ENCODE measurements at places on chromosomes 5 and 9.

DNA sequence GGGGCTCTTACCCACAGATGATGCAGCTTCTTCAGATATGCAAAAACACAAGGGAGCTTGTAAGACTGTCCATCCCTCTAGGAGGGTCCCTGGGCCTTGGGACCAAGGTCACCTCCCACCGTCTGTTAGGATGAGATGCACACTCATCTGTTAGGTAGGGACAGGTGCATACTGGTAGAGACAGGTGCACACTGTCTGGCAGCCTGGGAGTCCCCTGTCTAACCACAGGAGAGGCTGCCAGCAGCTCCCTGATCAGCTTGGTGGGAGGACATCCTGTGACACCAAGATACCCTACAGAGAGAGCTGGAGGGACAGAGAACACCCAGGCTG, 13.2 kb downstream of the TSPAN17 start:
- DNase-seq: no peak

GRCh38 chr5:81786496-81786895, 35.6 kb upstream of the SSBP2 start:
- DNase-seq: no peak

DNA sequence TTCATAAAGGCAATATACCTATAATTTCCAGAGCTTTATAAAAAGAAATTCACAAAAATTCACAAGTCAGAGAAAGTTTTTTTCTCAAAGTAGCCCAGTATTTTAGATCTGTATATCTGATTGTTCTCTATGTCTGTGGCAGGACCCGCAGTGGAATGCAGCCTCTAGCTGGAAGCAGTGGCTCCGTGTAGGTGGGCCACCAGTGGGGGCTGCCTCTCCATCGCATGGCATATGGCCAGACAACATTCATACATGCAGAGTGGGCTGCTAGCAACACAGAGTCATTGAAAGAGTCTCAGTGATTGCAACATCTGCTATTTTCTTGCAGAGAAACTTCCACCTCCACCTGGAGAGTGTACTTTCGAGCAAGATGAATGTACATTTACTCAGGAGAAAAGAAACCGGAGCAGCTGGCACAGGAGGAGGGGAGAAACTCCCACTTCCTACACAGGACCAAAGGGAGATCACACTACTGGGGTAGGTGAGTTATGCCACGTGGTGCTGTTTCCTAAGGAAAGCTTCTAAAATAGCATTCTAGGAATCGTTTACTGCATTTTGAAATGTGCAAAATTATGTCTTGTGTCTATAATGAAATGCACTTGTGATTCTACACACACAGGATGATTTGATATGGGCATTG, 88.5 kb upstream of the SMC5 start:
- DNase-seq: no peak

DNA sequence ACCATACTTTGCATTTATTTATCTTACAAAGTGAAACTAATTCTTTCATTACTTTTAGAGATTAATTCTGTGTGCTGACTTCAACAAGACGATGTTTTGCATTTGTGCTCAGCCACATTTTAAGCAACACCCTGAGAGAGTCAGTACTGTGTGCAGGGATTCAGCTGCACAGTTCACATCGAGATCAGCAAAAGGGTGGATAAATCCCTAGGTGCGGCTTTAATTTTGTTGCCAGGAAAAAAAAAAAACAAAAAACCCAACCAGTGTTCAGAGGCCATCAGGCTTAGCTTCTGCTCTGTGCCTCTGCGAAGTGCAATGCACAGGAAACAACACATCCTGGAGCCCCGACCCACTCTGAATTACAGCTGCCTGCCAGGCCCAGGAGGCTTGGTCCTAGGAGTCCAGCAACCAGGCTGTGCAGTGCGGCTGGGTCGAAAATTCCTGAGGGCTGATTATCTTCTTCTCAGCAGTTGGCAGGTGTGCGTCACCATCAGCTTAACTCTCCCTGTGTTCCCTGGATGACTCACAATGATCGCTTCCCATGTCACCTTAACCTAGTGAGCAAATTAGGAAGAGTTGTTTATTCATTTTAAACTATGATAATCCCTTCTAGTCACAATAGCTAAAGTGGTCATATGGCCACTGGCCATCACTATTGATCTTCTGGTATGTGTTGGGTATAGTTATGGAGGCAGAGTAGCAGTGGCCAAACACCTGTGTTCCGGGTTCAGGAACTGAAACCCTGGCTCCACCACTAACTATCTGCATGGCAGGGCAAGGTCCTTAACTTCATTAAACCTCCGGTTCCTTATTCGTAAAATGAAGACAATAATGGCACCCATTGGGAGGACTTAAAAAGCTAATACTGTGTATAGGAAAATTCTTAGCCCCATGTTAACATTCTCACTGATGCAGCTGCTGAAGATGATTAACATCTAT, 31.2 kb upstream of the NDUFB6 start:
- no peak for DNase-seq

- no peak for DNase-seq
Measured at GRCh38 chr5:13910201-13910600, 34.3 kb downstream of the DNAH5 start.

- DNase-seq: no peak
Measured at GRCh38 chr5:135826994-135827671, 7.3 kb upstream of the SLC25A48 start.

Data from activated T-cell treated with anti-CD3 and anti-CD28 coated beads, Interleukin-2, amount 50 U/mL, for 48 hours (primary cell).